ENCODE measurements at places on chromosomes 5 and 9. TPM values are rescaled to one million over a fixed set of nuclear protein-coding genes. Genes with fewer than 3 reads are reported as not detected.

Gene SPATA31E1
- total RNA-seq, result 0.09 TPM

DNA sequence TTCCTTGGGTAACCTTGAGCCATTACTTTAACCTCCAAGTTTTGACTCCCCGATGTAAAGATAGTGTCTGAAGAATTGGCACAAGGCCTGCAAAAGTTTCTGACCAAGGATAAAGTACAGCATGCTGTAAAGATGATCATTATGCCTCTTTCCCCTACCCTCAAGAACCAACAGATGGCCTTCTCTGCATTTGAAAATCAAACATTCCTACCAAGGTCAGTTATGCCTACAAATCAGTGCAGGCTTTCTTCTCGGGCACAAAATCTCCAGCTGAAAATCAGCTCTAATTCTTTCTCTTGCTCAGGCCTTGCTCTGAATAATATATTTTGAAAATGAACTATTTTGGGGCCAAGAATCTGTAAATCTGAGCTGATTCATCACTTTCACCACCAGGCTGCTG lies 59.7 kb downstream of the PPP2R2B start:
- H3K4me1 ChIP-seq, result no peaks in the 10 kb centered on the region
- no peaks in the 10 kb centered on the region for H3K36me3 ChIP-seq
- DNase-seq, result no peak
- no peak overlapping the region for H3K27ac ChIP-seq

GRCh38 chr9:91246846-91247245 lies 114.9 kb downstream of the AUH start:
- no peak overlapping the region for H3K4me3 ChIP-seq
- DNase-seq, result no peak
- peaks cover 7% of the 10 kb centered on the region for H3K4me1 ChIP-seq
- H3K27me3 ChIP-seq, result no peaks in the 10 kb centered on the region
- peak overlapping the region; percentile 2 for H3K27ac ChIP-seq

DNA sequence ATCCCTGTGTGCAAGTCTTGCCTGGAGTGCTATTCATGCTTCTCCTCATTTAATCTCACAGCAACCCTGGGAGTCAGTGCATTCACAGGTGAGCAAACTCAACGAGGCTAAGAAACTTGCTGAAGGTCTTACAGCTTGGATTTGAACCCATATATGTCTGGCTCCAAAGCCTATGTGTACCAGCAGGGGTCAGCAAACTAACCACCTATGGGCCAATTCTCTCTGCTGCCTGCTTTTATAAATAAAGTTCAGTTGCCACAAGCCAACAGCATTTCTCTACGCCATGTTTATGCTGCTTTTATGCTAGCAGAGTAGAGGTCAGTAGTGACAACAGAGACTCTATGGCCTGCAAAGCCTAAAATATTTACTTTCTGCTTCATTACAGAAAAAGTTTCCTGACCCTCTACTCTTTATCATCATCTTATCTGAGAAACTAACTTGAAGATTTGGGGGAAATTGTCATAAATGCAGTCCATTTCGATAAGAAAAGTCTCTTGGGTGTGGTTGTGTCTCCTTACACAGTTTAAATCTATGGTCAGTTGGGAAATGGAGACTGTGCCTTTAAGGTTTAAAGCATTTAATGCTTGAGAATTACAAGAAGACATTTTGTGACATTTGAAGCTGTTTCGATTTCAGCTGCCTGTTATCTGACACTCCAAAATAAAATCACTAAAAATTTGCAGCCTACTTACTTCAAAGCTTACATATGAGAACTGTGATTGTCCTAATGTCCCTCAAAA lies 137.7 kb downstream of the PRELID2 start:
- no peak for DNase-seq
- H3K4me3 ChIP-seq, result no peak overlapping the region
- H3K27ac ChIP-seq, result no peak overlapping the region

Gene SPATA31A3
- total RNA-seq, result not detected

- no peak for DNase-seq
- peaks cover 5% of the 10 kb centered on the region for H3K4me1 ChIP-seq
- H3K36me3 ChIP-seq, result no peaks in the 10 kb centered on the region
- no peaks in the 10 kb centered on the region for H3K27me3 ChIP-seq
Measured at GRCh38 chr9:76115396-76115795, 224.9 kb downstream of the PCSK5 start.

DNA sequence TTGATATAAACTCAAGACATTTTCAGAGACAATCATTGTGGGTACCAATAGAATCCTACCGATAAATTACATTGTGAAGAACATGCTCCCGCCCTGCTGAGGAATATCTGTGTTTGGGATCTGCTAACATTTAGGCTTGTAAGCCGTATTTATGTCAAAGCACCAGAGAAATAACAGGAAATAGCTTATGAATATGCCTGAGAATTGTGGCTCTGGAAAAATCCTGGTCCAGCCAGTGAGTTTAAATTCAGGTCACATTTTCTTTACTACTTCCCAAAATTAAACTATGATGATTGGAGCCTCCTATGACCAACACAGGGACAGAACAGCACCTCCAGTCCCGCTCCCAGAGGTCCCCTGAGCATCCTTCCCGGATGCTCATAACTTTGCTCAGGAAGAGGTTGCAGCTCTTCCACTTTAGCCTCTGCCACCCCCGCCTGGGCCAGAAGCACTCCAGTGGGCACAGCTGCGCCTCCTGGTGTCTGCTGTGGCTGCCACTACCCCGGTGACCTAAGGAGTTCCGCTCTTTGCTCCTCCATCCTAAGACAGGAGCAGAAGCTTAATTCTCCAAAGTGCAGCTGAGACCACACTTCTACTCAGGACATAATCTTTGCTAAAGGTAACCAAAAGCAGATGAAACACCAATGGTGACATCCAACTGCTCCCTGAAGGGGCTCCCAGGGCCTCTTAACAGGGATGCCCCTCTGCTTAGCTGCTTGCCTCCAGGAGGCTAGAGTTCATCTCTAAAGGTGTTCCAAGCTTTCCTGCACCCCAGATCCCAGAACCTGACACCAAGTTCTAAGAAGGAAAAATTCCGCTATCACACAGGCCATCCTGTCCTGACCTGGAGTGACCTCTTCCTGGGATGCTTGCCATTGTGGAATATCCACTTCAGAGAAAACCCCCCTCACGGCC lies 58.8 kb downstream of the SLC1A1 start:
- H3K4me1 ChIP-seq, result peaks cover 18% of the 10 kb centered on the region
- H3K27me3 ChIP-seq, result no peaks in the 10 kb centered on the region
- DNase-seq, result no peak
- no peak overlapping the region for H3K27ac ChIP-seq

- no peak overlapping the region for H3K4me3 ChIP-seq
- H3K4me1 ChIP-seq, result no peaks in the 10 kb centered on the region
- no peaks in the 10 kb centered on the region for H3K36me3 ChIP-seq
- no peak overlapping the region for H3K27ac ChIP-seq
- no peak for DNase-seq
Measured at GRCh38 chr9:16337322-16338029, 533.0 kb downstream of the BNC2 start.

DNA sequence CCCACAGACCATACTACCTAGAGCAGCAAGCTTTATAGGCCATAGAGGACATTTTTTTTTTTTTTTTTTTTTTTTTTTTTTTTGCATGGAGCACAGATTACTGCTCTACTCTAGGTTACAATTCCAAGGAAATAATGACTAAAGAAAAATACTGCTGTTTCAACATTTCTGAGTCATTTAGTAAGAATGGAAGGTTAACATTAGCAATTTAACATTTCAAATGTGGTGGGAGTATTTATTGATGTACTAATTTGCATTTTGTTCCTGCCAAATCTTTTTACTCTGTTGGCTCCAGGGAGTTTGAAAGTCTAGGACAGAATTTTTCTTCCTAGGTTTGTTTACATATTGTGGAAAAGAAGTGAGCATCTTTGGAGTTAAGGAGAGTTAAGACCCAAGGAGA lies 142.1 kb upstream of the CCDC152 start:
- H3K4me1 ChIP-seq, result peaks cover 8% of the 10 kb centered on the region
- H3K4me3 ChIP-seq, result no peak overlapping the region
- H3K27ac ChIP-seq, result no peak overlapping the region

DNA sequence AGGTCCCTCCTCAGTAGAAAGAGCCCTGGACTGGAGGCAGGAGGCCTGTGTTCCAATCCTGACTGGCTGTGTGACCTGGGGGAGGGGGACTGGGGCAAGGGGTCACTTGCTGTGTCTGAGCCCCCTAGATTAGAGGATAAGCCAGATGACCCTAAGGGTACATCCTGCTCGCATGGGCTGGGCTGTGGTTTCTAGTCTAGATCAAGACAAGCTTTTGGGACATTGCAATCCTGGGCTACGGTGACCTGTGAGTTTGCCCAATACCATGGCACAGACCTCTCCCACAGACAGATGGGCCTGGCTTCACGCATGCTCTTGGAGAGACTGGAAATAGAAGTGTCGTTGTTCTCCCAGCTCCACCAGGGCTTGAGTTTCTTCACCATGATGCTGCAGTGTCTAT lies 27.0 kb downstream of the NDUFA8 start:
- H3K27ac ChIP-seq, result no peak overlapping the region
- no peak for DNase-seq

DNA sequence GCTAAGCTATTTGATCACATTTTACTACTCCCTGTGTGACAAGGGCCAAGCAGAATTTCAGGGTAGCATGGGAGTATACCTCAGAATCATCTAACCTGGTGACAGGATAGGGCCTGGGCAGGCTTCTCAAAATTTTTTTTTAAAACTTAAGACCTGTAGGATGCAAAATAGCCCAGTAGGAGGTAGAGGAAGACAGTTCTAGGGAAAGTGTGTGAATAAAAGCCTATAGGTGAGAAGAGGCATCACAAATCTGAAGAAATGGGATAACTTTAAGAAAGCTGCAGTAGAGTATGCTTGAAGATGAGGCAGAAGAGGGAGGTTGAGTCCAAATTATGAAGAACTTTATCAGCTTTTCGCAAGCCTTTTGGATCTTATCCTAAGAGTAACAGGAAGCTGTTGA lies 32.3 kb downstream of the CNTRL start:
- H3K27me3 ChIP-seq, result no peaks in the 10 kb centered on the region
- H3K4me1 ChIP-seq, result peaks cover 6% of the 10 kb centered on the region
- no peak for DNase-seq
- no peak overlapping the region for H3K27ac ChIP-seq

DNA sequence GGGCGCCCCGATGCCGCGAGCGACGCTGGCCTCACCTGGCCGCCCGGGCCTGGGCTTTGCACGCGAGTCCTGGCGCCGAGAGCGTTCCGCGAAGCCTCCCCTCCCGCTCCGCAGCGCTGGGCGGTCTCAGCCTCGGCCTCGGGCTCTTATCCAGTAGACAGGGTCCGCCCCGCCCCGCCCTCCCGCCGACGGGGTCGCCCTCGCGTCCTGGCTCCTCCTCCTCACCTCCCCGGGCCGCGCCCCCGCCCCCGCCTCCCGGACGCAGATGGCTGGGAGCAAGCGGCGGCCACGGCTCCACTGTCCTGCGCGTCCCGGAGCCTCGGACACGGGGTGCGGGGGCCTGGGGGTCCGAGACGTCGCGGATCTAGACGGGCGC lies at the start of gene SLC6A3:
Gene SLC6A3 (minus strand): TSS at position 128 of the 376 bp plus-strand sequence. CDS start 2,243 bp downstream, outside the sequence.
- H3K4me3 ChIP-seq, result peak within 1 kb of the TSS; percentile 46
- H3K36me3 ChIP-seq, result no peaks in the 10 kb centered on the region
- DNase-seq, result no peak
- peaks cover 92% of the 10 kb centered on the region for H3K27me3 ChIP-seq
- peaks cover 3% of the 10 kb centered on the region for H3K4me1 ChIP-seq

Gene WWC1
- total RNA-seq, result 29.9 TPM

DNA sequence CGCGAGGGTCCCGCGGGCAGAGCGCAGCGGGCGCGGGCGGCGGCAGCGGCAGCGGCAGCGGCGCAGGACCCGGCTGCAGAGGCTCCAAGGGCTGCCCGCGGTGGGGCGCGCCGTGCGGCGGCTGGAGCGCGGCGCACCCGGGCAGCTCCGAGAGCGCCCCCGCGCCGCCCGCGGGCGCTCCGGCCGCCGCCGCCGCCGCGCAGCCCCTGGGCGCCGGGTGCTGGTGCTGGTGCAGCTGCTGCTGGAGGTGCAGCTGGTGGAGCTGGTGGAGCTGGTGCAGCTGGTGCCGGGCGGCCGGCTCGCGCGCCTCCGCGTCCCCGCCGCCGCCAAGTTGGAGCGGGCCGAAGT lies 644 bp downstream of the IER5L start:
- H3K4me3 ChIP-seq, result peak overlapping the region; percentile 99
- H3K27ac ChIP-seq, result no peak overlapping the region
- H3K27me3 ChIP-seq, result peaks cover 3% of the 10 kb centered on the region
- no peaks in the 10 kb centered on the region for H3K36me3 ChIP-seq

Gene LHFPL2
- total RNA-seq, result 42.1 TPM

Gene ZNG1F
- 22.9 TPM for total RNA-seq

All from mesothelial cell of epicardium (in vitro differentiated cells).